ENCODE measurements at places on chromosomes 2 and 18.

DNA sequence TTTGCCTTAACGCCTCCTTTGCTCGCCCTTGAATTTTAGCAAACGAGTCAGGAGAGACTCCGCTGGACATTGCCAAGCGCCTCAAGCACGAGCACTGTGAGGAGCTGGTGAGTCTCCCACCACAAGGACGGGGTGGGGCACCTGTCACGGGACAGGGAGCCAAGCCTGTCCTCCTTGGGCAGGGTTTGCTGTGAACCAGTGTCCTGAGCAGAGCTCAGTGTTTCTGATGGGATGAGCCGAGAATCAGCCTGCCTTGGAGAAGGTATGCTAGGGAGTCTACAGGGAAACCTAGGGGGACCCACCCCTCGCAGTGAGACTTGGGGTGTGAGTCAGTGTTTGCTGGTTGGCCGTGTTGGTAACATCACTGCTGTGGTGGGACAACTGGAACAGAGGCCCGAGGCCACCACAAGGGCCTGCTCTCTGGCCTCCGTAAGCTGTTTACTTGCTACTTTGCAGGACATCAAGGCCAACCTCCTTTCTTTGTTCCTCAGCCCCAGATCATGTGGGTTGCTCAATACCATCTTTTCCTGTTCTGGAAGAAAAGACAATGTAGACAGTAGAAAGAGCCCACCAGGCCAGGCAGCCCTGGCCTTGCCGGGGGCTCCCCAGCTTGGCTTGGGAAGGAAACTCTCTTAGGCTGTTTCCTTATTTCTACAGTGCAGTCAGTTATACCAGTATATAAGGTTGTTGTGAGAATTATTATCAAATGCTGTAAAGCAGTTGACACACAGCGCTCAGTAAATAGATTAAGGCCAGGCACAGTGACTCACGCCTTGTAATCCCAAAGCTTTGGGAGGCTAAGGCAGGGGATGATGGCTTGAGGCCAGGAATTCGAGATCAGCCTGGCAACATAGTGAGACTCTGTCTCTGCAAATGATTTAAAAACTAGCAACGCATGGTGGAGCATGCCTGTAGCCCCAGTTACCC lies 42.4 kb downstream of the ITGB1BP1 start:
- no peak for DNase-seq

DNA sequence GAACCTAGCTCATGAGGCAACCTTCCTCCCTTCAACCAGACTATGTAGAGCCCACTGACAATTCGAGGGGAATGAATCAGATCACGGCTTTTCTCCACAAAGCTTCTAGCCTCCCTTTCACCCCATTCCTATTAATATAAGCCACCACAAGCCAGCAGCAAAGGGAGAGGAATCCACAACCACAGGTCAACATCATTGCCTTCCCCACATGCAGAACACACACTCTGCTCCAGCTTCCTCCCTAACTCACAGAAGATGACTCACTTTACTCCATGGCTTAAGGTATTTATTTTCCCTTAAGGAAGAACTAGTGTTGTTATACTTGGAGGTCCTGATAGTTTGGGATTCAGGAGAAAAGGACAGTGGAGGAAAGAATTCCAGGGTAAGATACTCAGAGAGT lies 272.2 kb downstream of the C1D start:
- no peak for DNase-seq

GRCh38 chr2:219522111-219523030 lies 8.1 kb downstream of the ASIC4 start:
- no peak for DNase-seq

GRCh38 chr2:43464590-43464989 lies 131.2 kb downstream of the THADA start:
- no peak for DNase-seq

DNA sequence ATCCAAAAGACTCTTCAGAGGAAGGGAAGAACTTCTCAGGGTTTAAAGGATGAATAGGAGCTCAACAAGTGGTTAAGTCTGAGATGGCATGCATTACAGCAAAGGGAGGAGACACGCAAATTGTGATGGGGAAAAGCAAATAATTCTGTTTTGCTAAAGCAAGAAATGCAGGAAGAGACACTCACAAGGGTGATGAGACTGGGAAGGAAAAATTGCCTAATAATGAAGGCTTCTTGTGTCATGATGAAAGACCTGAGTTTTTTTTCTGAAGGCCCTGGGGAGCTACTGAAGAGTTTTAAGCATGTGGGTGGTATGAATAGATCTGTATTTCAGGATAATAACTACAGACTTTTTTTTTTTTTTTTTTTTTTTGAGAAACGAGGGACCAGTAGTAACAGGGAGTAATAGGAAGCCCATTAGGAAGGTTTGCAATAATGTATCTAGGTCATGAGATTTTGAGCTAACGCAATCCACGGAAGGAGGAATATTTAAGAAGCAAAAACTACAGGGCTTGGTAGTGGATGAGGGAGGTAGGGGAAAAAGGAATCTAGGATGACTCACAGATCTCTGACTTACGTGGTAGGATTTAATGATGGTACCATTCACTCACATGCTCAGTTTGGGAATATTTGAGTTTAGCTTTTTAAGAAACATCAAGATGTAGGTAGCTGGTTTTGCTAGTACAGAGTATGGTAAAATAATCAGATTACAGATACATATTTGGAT lies 16.0 kb upstream of the SERPINB3 start:
- no peak for DNase-seq

DNA sequence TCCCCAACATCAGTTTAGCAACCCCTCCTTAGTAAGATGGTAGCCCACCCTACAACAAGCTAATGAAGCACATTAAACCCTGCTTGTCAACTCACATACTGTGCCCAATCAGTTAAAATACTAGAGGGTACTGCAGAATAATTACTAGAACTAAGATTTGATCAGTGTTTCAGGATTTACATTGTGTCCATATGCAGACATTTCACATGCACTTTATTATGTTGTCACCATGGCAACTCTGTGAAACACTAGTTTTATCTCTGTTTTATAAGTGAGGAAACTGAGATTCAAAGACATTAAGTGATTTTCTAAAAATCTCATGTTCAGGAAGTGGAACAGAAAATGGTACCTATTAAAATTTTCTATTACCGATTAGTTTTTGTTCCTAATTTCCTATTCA lies 61.7 kb downstream of the CYBRD1 start:
- DNase-seq, result no peak

DNA sequence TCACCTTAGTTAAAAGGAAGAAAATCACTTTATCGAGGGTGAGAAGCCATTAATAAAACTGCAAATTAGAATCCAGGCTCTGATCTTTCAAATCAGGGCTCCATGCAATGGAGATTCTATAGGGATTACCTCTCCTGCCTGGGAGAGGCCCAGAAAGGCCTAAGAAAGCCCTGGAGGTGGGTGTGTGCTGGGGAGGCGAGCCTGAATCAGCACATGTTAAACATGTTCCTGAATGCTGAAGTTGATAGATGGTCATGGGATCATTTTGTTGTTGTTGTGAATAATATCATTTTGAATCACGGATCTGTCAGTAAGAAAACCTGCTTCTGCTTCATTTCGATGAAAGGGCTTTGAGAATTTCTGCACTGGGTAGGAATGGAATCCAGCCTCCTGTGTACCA lies 254.3 kb downstream of the ACKR3 start:
- no peak for DNase-seq

DNA sequence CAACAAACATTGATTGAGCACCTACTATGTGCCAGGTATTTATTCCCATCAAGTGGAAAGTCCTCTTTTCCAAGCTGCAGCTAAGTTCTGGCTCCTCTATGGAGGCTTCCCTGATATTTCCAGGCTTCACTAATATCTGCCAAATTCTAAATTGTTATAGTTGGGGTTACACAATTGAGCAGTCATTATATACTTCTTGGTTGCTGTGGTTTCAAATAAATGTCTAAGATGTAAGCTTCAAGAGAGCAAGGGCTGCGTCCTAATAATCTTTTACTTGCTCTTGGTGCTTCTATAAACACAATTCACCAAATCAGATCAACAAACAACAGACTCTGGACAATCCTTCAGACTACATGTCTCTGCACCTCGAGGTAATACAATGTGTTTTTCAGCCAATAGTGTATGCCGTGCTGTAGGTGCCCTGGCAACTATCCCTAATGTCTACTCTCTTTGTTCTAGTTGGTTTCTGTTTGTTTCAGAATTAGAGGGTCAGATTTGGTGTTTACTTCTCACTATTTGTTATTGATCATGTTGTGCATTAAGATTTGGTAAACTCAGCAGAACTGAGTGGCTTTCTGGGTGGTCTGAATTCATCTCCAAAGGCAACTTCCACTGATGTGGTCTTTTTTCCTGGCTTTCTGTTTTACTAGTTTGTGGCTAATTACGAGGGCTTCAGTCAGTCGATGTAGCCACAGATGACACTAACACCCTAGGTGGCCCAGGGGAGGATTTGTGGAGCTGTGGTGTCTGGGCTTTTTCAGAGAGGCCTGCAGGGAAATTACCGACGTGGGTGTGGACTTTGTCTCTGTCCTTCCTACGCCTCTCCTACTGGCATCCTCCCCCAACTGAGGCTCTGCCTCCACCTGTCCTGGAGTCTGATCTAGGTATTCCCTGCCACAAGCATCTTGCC lies 50.4 kb downstream of the CDCA7 start:
- no peak for DNase-seq

- DNase-seq, result no peak
Observed at GRCh38 chr2:45388541-45389100, 222.4 kb downstream of the SRBD1 start.

DNA sequence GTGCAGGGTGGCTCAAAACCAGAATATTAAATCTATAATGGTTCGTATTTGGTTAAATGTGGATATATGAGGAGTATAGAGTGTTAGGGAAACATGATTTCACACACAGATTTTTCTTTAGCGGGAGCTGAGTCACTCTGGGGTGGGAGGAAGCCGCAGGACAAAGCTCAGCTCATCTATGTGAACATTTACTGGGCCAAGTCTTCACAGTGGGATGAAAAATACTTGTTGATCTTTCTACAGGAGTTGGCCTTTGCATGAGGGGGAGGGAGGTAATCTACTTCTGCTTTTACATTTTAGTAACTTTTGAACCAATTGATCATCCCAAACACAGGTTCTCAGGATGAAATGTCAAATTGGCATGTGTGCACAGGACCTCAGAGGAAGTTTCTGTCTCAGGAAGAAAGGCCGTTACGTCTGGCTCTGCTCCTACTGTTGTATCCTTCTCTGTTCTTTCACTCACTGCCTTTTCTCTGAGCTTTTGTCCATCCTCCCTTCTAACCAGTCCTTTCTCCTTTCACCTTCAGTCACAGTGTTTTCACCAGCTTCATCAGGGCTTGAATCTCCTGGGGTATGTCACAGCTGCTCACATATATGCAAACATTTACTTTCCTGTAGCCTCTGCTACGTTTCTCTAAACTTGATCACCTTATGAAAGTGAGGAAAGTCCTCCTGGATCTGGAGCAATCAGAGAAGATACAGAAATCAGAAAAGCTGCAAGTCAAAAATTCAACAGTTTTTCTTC lies 943.3 kb upstream of the FANCL start:
- DNase-seq, result no peak

GRCh38 chr2:179550214-179550613 lies 285.6 kb upstream of the SESTD1 start:
- no peak for DNase-seq

GRCh38 chr2:105287692-105288091 lies 41.8 kb downstream of the TGFBRAP1 start:
- peak; percentile 70 for DNase-seq

- DNase-seq, result no peak
Observed at GRCh38 chr2:225378984-225379383, 20.5 kb upstream of the NYAP2 start.

DNA sequence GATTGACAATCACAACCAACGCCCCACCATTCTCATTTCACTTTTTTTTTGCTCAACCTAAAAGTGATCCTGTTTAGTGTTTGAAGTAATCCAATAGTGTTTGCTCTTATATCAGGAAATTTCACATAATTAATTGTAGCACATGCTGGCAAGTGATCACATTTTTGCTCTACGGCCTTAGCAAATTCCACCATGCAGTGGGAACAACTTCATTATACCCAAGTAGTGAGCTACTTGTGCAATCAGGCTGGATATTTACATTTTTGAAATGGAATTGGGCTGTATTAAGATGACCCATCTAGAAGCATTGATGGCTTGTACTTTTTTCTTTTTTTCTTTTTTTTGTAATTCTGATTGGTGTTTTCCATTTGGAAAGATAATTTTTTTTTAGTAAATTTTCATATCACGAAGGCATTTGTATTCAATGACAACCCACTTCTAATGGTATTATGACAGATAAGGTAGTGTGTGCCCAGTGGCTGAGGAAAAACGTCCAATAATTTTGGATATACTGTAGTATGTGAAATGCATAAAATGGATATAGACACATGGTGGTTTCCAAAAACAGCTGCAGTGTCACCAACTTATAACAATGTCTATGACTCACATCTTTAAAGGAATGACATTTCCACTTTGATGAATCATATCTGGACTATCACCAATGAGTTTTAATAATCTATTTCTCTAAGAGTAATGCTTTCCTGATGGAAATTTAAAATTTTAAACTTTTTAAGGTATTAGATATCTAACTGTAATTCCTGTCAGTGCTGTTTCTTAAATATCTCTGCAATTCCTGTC lies 130.6 kb downstream of the COL6A3 start:
- DNase-seq, result no peak

DNA sequence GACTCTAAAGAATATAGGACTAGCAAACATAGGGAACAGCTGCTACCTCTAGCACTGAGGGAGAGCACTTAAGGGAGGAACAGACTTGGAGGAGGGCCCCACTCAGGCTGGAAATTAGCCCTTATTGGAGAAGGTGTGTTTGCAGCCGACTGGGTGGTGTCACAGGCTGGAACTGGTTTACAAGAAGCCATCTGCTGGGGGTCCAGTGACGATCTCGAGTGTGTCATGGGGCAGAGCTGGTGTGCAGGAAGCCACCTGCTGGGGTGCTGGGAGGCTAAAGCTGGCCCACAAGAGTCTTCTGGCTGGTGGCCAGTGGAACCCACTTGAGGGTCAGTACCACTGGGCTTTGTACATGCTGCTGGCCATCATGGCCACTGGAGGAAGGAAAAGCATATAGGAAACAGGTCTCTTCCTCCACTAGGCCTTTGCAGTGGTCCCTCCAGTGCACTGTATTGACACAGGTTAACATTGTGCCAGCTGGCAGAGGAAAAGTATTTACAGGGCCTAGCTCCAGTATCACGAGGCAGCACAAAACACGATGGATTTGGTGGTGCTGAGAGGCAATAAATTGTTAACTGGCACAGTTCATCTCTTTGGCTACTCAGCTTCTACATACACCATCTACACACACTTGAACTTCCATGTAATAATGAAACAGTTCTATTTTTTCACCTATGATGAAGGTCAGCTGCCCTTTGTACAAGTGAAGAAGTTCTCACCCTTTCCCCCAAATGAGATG lies 43.6 kb downstream of the MAP3K20 start:
- no peak for DNase-seq

DNA sequence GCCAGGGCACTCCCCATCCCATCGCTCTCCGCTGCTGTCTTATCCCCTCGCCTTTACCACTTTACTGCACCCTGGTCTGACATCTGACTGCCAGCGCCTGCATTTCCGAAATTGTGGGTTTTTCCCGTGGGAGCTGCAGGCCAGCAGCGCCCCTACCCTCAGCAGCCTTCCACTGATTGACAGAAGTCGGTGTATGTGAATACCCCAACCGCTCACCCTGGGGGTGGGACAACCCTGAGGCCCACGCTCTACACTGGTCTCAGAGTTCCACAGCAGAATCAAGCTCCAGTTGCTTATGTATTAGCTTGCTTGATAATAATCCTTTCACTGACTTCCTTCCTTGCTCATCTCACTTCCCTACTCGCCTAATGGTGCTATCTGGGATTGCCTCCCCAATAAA lies 62.0 kb downstream of the POLE4 start:
- DNase-seq, result no peak

GRCh38 chr2:15939556-15939853 lies 845 bp upstream of the MYCN start:
- no peak for DNase-seq

- DNase-seq, result no peak
Observed at GRCh38 chr2:11990576-11990975, 244.1 kb downstream of the LPIN1 start.

Data from activated CD8-positive, alpha-beta T cell treated with anti-CD3 and anti-CD28 coated beads for 36 hours (primary cell).